ENCODE measurements at places on chromosomes 3 and 15.

DNA sequence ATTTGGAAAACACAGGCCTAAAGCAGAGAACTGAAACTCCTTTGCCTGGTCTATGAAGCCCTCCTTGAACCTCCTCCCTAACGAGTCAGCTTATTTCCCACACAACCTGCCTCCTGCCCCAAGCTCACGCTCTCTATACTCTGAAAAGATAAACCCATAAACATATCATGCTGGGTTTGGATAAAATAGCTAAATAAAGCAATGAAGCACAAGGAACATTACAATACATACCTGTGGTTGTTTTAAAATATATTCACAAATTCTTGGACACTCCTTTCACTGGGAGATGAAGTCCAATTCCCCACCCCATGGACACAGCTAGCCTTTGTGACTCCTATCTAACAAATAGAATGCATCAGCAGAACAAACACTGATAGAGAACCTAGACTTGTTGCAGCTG, 98.2 kb downstream of the PLCH1 start:
- DNase-seq: no peak

DNA sequence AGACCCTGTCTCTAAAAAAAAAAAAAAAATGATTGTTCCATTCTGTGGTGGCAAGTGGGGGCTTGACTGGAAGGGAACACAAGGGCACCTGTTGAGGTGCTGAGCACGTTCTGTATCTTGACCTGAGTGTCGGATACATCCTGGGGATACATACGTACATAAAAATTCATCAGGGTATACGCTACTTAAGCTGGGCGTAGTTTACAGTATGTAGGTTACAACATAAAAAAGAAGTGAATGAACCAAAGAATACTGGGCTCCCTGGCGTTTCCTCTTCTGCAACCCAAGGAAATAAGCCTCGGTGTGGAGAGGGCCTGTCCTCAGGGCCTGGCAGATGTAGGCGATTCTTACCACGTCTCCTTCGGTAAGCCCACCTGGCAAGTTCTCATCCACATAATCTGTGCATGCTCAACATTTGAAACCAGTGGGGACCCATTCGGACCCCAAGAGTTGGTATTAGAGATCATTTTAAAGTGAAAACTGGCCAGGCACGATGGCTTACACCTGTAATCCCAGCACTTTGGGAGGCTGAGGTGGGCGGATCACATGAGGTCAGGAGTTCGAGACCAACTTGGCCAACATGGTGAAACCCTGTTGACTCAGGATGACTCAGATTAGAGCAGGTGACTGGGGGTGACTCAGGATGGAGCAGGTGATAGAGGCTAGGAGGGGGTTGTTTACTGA, 5.1 kb upstream of the MUC20 start:
- DNase-seq: peak; percentile 48

- DNase-seq: no peak
Measured at GRCh38 chr3:119627461-119627860, 29.8 kb downstream of the PLA1A start.

- DNase-seq: no peak
Measured at GRCh38 chr3:125160606-125161371, 51.8 kb downstream of the SLC12A8 start.

- DNase-seq: no peak
Measured at GRCh38 chr3:77370413-77370812, 330.5 kb downstream of the ROBO2 start.

DNA sequence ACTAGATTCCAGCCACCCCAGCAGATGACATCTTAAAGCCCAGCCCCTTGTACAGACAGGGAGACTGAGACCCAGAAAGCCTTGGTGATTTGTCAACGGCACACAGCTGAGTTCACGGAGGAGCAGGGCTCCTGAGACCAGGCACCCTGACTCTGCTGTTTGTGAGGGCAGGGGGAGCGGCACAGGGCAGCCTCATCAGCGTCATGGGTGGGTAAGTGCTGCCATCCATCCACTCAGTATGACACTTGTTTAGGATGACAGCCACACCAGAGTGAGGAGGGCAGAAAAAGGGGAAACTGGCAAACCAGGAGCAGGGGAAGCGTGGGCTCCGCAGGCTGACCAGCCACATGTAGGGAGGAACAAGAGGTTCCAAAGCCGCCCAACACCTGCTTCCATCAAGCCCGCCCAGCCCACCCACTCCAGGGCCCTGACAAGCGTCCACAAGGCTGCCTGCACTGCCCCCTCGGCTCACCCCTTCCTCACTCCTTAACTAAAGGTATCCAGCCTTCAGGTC, 19.9 kb downstream of the RBPMS2 start:
- DNase-seq: no peak

DNA sequence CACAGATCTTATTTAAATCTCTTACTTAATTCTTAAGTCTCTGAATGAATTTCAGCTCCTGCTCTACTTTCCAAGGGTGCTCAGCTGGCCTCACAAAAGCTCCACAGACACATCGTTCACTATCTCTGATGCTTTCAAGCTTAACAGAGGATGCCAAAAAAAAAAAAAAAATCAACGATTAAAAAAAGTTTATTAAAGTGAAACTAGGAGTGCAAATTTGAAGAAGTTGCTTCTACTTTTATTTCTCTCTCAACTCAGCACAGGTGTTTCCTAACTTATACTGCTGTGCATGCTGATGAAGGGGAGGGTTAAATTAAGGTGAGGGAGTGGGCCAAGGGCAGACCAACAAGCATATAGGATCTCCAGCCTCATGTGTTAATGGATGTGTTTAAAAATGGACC, 157.2 kb downstream of the TIGIT start:
- no peak for DNase-seq

DNA sequence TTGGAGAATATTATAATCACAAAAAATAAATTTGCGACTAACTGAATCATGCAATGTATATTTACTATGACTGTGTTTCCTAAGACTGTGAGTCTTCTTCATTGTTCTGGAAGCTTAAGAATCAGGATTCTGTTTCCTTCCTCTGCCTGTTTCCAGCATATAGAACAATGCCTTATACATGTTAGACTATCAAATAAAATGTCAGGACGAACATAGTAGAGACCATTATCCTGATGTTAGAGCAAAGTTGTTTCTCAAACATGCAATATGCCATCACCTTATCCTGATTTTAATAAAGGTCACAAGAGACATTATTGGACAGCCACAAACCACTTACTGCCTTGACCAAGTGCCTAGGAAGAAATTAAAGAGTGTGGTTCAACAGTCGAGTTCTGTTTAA, 457.4 kb upstream of the AGTR1 start:
- no peak for DNase-seq

GRCh38 chr3:170636400-170636973, 50.6 kb upstream of the SLC7A14 start:
- DNase-seq: no peak

GRCh38 chr15:42996871-42997270, 76.3 kb upstream of the TTBK2 start:
- no peak for DNase-seq

- no peak for DNase-seq
Measured at GRCh38 chr3:38207254-38208003, 42.1 kb downstream of the OXSR1 start.

DNA sequence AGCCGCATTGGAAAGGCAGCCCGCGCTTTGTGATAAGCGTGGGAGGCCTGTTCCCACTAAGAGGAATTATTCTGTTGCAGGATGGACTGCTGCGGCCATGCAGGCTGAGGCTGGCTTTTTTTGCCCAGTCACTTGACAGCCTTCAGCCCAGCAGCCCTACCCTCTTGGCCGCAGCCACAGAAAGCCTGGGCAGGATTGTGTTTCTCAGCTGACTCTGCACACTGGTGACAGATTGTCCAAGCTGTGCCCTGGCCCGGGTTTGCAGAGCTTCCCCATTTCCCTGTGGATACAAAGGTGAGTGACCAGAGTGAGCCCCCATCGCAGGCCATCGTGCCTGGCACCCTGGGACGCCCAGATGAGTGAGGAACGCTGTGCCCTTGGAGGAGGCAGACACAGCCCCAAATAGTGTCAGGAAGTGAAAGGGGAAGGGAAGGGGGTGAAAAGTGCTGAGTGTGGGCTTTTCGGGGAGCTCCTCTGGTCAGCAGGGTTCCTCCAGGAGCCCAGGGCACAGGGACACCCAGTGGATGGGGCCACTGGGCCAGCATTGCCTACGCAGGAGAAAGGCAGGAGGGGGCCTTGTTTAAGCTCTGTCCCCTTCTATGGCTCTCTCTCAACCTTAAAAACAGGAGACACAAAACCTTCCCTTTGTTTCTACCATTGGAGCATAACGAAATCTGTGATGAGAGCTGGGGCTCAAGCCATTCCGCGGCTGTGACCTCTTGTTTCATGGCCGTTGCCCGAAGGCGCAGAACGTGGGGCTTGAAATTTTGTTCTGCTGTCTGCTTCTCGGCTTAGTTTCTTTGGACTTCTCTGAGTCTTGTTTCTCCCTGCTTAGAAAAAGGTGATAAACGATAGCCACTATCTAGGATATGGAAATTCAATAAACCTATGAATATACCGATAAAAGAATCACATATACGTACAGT, 91.5 kb upstream of the MEF2A start:
- DNase-seq: peak; percentile 9

DNA sequence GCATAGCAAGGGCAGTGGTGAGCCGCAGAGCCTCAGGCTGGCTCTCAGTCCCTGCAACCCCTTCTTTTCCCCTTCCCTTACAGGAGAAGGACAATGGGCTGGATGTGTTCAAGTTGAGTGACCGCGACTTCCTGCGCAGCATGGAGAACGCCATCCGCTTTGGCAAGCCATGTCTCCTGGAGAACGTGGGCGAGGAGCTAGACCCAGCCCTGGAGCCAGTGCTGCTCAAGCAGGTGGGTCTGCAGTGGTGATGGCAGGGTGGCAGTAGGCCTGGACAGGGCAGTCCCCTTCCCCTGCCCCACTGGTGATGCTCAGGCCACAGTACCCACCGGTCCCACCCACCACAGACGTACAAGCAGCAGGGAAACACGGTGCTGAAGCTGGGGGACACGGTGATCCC, 53.8 kb downstream of the SEMA3G start:
- no peak for DNase-seq

DNA sequence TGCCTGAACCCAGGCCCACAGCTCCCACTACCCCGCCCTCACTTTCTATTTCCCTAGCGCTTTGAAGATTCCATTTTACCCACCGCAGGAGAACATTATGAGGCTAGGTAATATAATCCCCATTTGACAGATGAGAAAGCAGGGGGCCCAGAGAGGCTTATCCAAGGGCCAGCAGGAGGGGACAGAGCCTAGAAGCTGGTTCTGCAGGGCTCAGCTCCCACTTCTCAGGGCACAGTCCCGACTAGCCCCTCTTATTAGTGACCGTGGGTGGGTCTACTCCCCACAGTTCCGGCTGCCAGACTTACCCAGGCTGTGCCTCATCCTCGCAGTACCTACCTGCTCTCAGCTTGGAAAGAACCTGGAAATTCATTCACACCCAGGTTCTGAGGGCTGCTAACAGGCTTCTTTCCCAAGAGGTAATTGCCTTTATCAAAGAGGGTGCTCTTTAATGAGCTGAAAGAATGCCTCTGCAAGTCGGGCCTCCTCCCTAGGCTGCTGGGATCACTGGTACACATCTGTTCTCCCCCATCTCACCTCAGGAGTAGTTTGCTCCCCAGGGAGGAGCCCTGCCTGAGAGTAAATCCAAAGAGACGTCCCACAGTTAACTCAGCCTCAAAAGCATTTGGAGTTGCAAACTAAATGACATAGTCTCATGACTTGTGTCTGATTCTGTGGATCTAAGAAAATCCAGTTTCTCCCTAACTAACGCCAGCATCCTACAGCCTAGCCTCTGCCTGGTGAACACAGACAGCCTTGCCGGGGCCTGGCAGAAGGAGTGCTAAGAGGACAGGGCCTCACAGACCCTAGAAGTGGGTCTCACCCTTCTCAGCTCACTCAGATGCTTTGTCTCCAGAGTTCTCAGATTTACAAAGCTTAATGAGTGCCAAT, 125.0 kb downstream of the CHSY1 start:
- peak; percentile 57 for DNase-seq

DNA sequence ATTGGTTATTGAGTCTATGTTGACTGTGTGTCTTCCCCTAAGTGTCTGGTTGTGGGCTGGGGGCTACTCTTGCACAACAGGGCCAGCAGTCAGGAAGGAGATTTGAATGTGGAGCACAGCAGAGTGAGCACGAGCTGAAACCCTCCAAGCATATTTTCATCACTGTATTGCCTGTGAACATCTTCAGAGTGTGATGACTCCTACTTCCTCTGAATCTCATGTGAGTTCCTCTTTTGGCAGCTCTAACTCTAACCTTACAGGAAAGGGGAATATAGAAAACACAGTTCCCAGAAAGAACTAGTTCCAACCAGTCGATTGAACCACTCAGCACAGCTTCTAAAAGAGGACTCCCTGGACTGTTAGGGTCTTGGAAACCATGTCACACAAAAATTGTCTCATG, 211.6 kb downstream of the RAP2B start:
- no peak for DNase-seq

GRCh38 chr15:63038926-63039673, 3.4 kb upstream of the TPM1 start:
- no peak for DNase-seq

- DNase-seq: peak; percentile 68
Measured at GRCh38 chr3:9704347-9705322, 1.0 kb downstream of the CPNE9 start.

DNA sequence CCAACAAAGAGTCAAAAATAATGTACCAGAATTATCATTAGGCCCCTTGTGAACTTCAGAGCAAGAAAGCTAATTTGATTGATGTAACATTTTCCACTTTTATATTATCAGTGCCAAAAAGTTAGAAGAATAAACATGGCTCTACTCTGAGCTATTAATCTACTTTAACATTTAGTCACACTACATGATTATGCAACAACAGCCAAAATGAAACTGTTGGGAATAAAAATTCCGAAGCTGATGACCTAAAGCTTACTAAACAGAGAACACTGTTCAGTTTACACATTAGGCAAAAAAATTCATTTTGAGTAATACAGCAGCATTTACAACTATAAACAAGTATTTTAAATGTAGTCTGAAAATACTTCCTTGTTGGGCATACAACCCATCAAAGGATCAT, 1134.1 kb downstream of the EPHA3 start:
- DNase-seq: no peak

DNA sequence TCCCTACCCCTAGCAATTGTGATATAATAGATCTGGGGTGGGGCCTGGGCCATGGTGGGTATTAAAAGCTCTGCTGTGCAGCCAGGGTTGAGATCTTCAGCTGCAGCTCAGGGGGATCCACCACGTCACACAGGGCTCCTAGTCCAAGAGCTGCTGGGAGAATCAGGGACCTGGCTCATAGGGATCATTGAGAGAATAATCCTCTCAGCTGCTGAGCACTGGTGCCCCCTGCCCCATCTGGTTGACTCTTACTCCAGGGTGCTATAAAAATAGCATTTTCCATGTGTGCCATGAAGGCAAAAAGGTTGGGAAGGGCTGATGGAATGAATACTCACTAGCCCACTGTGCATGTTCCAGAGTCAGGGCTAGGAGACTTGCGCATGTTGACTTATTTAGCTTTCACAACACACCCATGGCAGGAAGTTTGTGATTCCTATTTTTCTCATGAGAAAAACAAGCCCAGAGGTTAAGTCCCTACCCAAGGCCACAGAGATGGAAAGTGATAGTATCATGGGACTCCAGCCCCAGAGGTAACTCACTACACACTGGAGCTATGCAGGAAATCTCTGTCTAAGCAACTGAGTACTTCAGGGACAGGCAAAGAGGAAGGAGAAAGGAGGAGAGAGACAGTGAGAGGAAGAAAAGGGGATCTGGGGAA, 94.6 kb upstream of the HERC1 start:
- DNase-seq: no peak
